ENCODE measurements at places on chromosomes 4 and X.

DNA sequence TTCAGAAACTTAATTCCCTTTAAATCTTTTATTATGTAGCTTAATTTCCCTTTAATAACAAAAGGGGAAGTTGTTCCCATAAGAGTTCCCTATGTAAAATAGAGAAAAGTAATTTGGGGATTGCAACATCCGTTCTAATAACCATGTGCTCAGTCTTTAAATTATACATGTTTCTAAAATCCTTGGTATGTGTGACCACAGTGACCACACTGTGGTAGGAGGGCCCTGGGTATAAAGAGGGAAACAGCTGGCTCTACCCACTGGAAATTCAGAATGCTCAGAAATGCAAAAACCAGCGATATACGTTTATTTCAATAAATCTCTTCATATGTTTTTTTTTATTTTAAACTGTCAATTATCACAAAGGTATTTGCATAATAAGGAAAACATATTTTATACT is 219.1 kb downstream of the FGF13 start:
- no peak for DNase-seq

GRCh38 chrX:14039344-14039743 is 9.7 kb upstream of the GEMIN8 start:
- peak; percentile 40 for DNase-seq

DNA sequence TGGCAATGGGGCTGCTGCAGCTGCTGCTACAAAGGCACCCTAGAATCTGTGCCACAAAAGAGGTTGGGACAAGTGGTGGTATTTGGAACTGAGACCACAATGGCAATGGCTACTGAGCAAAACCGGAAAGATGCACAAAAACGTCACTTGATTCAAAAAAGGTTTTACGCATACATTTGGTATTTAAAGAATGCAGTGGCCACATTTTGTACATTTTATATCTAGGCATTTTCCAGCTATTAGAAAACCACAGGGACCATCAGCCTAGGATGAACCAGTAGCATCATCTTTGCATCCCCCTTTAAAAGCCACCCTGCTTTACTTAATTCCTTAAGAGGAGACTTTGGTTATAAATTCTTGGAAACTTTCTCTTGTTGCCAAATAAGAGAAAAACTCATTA is 104.8 kb upstream of the CXCL13 start:
- no peak for DNase-seq

DNA sequence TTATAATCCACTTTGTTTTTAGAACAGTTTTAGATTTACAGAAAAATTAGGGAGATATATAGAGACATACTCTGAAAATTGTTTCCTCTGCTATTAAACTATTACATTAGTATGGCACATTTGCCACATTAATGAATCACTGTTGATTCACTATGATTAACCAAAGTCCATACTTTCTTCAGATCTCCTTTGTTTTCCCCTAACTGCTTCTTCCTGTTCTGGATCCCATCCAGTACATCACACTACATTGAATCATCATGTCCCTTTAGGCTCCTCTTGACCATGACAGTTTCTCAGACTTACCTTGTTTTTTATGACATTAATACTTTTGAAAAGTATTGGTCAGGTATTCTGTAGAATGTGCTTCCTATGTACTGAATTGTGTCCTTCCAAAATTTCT is 109.2 kb upstream of the EDNRA start:
- no peak for DNase-seq

DNA sequence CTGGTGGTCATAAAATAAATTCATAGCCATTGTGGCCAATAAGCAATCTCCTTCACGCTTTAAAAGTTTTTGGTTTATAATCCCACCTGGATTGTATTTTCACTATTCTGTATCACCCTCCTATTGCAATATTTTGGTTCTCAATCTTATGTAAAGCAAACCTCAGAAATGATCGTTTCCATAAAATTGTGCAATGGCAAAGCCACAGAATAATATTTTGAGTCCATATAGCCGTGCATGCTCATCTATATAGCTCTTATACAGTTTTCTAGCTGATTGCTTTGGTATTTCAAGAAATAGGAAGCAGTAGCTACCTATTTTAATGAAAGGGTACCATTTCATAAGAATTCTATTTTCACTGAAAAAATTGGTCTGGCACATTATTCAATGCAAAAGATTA is 10.0 kb upstream of the HAND2 start:
- DNase-seq, result no peak

GRCh38 chr4:13989501-13989900 is 362.0 kb upstream of the BOD1L1 start:
- no peak for DNase-seq

GRCh38 chr4:91087743-91088142 is 960.5 kb downstream of the CCSER1 start:
- DNase-seq, result no peak

GRCh38 chr4:143343276-143343831 is 6.7 kb downstream of the GAB1 start:
- DNase-seq, result no peak

GRCh38 chrX:53050841-53051240 is 2.3 kb downstream of the GPR173 start:
- no peak for DNase-seq

DNA sequence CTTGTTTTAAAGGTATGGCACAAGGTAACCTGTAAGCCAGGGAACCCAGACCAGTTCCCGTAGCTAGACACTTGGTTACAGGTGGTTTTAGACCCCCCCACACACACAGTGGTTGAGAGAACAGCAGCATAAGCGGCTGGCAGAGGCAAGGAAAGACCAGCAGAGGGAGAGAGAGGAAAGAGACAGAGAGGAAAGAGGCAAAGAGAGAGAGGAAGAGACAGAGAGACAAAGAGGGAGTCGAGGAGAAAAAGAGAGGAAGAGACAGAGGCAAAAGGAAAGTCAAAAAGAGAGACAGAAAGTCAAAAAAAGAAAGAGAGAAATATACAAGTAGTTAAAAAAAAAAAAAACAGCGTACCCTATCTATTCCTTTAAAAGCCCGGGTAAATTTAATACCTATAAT is 19.5 kb upstream of the PCSK1N start:
- DNase-seq, result no peak

DNA sequence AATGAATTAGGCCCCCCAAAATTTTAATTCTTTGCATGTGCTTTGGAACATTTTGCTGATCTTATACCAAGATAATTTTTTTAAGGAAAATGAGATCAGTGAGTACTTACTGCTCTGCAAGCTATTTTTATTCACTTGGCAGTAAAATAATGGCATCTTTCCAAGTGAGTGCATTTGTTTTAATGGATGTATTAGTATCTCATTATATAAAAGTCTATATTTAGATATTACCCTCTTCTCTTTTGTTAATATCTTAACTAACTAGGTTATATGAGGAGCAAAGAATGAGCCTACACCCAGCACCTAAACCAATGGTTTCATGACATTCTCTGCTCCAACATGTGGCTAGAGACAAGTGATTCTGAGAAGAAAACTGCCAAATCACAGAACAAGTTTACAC is 21.1 kb upstream of the ARAF start:
- no peak for DNase-seq
